ENCODE measurements at places on chromosomes 12 and 14.
A peak's percentile ranks its signal among the peaks of the same experiment; 100 is the strongest.

DNA sequence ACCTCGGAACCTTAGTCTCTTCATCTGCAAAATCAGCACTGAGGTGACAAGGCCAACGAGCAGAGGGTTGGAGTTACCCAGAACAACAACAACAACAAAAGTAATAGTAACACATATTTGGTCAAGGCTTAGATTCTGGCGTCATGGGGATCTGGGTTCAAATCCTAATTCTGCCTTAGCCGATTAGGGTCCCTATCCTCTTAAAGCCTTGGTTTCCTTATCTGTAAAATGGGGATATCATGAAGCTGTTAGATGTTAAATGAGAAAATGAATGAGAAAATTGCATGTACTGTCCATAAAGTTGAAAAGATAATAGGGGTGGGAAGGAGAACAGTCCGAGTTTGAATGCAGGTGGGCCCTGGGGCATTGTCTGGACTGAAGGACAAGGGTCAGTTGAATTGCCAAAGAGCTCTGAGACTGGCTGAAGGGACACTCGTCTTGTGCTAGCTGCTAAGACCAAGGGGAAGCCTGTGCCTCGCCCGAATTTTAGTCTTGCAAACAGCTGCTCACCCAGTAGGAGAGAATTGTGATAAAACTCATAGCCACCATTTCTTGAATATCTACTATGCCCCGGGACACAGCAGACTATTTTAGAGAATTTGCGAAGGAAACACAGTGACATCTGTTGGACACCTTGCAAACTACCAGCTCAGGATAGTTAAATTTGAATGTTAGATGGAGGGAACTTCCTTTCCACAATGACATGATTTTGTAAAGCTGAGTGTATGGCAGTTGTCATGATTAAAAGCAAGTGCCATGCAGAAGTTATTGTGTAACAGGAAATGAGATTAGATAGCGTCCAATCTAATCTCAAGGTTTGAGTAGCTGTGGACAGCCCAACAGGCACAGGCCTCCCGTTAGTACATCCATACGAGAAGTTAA is 6.8 kb upstream of the HNF1A start:
- peak; percentile 64 for DNase-seq

- no peak for DNase-seq
Measured at GRCh38 chr12:108310489-108310888, 28.6 kb downstream of the CMKLR1 start.

DNA sequence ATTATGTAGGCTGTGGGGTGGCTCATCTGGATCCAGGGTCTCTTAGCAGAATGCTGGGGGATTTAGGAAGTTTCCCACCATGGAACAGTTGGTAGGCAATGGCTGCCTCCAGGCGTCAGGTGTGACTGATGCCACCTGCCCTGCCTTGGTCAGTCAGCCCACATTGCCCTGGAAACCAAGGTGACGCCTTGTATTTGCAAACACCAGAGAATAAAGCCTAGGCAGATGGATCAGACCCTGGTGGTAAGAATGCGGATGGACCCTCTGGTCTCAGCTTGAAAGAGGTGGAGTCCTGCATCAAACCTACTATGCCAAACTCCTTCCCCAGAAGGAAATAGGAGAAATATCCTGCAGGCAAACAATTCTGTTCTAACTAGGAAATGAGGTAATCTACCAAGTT is 38.2 kb downstream of the NCKAP5L start:
- no peak for DNase-seq

- DNase-seq: no peak
Measured at GRCh38 chr12:41699658-41700057, 445.0 kb downstream of the GXYLT1 start.

GRCh38 chr14:75523771-75524171 is 1.5 kb downstream of the BATF start:
- DNase-seq: no peak

DNA sequence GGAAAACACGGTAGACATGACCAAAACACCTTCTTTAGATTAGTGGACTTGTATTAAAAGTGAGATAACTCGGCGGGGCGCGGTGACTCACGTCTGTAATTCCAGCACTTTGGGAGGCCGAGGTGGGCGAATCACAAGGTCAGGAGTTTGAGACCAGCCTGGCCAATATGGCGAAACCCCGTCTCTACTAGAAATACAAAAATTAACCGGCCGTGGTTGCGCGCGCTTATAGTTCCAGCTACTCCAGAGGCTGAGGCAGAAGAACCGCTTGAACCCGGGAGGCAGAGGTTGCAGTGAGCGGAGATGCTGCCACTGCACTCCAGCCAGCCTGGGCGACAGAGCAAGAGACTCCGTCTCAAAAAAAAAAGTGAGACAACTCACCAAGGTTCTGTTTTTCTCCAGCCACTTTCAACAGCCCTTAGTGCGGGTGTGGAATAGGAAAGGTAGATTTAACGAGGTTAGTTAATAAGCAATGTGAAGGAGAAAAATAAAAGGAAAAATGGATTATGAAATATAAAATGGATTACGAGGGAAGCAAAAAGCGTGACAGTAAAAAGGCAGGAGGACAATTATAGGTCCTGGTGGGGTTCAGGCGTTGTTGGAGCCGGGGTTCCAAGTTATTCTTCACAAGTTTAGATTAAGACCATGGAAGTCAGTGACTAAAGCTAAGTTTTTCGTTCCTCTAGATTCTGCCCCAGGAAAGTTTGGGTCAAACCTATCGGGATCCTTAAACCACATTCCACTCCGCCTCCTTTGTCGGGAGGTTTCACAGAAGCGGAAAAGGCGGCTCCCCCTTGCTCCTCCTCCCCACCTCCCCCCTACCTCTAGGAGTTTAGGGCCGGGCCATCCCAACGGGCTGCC is 534 bp downstream of the PPP2R3C start:
- DNase-seq: peak; percentile 89

GRCh38 chr12:12039897-12040296 is 30.8 kb upstream of the BCL2L14 start:
- no peak for DNase-seq

- no peak for DNase-seq
Measured at GRCh38 chr14:63413009-63413408, 94.3 kb upstream of the GPHB5 start.

- peak; percentile 82 for DNase-seq
Measured at GRCh38 chr12:113462117-113462774, 9.4 kb downstream of the LHX5 start.

- DNase-seq: no peak
Measured at GRCh38 chr12:80064269-80064668, 35.1 kb upstream of the OTOGL start.

DNA sequence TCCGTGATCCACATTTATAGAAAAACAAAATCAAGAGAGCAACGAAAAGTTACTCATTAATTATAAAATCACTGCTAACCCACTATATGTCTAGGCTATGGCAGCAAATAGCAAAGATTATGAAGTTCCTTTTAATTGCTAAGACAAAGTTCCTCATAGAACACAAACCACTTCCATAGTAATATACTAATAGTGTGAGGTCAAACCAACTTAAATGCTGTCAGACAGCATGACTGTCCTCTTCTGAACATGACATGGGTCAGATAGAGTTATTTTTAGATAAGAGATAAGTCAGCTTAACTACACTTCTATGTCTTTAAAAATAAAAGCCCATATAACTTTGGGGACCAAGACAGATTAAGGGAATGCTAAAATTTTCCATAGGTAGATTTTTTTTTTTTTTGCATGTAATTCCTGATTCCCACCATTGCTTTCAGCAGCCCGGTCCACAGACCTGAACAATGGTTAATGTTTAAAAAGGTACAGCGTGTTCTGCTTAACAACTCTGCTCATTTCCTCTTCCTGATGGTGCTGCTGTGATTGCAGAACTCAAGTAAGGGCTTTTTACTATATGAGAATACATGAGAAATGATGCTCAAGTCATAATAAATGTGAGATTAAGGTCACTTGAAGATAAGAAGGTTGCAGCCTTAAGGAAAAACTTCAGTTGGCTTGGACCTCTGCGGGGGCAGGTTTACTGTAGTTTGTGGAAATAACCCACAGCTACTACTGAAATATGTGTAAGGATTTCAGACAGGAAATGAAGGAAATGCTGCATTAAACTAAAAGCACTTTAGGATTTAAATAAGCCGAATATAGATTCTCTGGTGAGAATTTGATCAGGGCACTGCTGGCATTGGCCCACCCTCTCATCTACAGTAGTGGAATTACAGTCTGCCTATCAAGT is 37.7 kb upstream of the DUSP6 start:
- DNase-seq: no peak

DNA sequence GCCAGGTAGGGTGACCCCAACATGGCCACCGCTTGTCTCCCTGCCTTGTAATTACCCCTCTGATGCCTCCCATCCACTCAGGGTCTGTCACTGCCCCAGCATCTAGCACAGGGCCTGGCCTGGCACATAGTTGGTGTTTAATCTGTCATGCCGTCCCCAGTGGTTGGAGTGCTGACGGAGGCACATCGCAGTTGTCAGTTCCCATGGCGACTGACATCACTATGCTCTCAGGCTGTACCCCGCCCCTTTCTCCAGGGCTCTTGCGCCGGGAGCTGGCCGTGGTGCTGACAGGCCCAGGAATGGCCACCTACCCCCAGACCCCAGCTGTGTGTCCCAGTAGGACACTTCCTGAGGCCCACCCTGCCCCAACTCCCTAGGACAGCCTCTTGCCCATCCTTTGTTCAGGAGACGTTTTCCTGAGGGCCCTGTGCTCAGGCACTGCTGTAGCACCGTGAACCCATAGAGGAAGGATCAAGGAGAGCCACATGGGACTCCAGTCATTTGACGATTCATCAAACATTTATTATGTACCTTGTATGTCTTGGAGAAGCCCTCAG is 23.0 kb downstream of the FAM222A start:
- DNase-seq: peak; percentile 41

DNA sequence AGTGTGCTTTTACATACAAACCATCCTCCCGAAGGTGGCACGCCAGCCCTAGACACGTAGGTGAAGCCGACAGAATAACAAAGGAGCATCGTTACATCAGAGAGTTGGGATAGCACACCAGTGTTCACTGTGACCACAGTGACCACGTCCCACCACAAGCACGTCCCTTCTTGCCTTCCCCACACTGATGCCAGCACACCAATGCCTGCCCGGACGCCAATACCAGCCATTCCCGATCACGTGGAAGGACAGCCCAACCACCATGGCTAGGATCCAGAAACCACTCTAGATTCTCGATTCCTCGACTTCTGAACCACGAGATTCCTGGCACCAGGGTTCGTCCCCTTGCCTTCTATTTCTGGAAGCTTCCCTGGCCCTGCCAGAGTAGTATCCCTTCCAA is 48.0 kb upstream of the GPR68 start:
- no peak for DNase-seq

DNA sequence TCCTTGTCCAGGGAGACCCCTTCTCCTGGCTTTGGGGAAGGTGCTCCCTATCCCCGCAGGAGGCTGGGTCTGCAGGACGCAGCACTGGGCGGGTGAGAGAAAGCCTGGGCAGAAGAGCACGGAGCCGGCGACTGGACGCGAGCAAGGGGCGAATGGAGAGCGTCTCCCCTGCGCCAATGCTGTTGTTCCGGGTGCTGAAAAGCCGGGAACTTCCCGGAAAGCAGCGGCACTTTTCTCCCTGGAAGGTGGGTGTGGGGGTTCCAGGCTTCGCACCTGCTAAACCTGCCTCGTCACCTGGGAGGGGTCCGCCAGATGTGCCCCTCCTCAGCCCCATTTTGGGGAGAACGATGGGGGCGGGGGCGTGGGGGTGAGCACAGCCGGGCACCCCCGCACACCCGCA is 417.1 kb upstream of the TMTC1 start:
- DNase-seq: no peak

GRCh38 chr14:63672417-63673180 is 30.9 kb upstream of the WDR89 start:
- no peak for DNase-seq

GRCh38 chr14:95140060-95140858 is 17.1 kb downstream of the DICER1 start:
- DNase-seq: no peak

DNA sequence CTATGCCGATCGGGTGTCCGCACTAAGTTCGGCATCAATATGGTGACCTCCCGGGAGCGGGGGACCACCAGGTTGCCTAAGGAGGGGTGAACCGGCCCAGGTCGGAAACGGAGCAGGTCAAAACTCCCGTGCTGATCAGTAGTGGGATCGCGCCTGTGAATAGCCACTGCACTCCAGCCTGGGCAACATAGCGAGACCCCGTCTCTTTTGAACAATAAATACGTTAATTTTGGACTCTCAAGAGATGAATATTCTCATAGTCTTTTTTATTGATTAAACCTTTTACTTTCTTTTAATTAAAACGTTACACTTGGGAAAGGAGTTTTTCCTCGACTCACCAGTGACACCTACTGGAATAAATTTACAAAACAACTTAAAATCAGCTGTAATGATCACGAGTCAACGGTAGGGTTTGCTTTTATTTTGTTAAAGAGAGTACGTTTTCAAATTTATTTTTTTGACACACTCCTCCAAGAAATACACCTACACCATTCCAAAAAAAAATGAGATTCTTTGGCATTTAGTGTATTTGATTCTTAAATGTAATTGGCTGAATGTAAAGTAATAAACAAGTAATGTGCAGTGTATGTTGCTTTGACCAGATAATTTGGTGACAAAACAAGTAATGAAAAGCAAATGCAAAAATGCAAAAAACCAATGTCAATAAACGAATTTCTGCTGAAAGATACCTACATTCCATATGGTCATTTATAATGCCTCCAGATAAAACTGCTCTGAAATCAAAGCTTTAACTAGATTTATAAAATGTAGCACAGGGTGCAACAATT is 687 bp upstream of the RPS29 start:
- DNase-seq: peak; percentile 69

GRCh38 chr12:3802721-3803120 is 49.8 kb upstream of the CRACR2A start:
- no peak for DNase-seq

- no peak for DNase-seq
Measured at GRCh38 chr14:104558231-104559027, 21.1 kb upstream of the C14orf180 start.

DNA sequence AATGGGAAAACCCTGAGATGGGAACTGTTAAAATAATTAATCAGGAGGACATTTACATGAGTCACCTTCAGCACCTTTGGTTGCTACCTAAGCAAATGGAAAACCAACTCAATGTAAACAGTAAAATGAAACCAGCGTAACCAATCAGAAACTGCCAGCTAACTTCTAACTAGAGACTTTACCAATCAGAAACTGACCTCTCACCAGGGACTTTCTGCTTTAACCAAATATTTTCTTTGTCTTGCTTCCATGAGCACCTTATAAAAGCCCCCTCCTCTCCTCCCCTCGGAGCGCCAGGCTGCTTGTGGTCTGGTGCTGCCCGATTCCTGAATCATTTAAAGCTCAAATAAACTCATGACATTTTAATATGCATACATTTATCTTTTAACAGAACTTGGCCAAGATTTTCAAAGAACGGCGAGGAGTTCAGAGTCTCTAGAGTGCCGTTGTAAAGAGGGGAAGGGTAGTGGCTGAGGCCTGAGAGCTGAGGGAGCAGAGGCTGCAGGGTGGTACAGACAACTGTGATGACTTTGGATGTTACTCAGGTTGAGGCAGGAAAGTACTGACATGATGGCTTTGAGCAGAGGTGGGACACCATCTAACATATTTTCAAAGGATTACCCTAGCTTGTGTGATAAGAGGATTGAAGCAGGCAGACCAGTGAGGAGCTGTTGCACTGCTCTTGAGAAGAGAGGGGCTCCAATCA is 183.6 kb downstream of the CRADD start:
- no peak for DNase-seq

- DNase-seq: no peak
Measured at GRCh38 chr12:94170690-94171594, 22.6 kb downstream of the PLXNC1 start.
